ENCODE measurements at places on chromosomes 7 and 10.
A peak's percentile ranks its signal among the peaks of the same experiment; 100 is the strongest.

DNA sequence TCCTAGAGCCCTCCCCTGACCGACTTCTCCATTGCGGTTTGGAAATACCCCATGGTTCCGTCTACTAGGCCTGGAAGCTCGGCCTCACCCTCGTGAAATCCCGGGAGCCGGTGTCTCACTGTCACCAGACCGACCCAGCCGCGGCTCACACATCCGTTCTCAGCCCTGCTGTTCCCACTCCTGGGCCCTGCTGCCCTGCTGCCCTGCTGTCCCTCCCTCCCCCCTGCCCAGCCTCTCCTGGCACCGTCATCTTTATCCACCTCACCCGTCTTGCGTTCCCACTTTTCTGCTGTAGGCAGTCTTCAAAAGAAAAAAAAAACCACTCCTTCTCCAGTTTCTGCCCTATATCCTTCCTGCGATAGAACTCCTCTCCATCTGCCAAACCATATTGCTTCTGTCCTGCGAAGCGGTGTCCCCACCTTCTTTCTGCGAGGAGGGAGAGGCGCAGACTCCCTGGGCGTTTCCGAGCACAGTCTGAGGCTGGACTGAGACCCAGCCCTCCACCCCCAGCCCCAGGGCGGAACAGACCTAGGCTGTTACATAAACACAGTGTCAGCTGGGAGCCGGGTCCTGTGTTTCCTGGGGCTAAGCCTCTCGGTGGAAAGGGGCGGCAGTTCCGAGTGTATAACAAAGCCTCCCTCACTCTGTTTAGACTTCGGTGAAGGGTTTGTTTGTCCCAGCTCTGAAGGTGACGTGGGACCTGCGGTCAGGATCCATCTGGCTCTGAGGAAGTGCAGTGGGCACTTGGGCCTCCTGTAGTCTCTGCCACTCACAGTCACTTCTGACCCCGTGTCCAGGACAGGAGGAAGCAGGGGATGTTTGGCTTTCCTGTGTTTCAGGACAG, 2.8 kb downstream of the AGAP3 start:
- peak; percentile 91 for DNase-seq

DNA sequence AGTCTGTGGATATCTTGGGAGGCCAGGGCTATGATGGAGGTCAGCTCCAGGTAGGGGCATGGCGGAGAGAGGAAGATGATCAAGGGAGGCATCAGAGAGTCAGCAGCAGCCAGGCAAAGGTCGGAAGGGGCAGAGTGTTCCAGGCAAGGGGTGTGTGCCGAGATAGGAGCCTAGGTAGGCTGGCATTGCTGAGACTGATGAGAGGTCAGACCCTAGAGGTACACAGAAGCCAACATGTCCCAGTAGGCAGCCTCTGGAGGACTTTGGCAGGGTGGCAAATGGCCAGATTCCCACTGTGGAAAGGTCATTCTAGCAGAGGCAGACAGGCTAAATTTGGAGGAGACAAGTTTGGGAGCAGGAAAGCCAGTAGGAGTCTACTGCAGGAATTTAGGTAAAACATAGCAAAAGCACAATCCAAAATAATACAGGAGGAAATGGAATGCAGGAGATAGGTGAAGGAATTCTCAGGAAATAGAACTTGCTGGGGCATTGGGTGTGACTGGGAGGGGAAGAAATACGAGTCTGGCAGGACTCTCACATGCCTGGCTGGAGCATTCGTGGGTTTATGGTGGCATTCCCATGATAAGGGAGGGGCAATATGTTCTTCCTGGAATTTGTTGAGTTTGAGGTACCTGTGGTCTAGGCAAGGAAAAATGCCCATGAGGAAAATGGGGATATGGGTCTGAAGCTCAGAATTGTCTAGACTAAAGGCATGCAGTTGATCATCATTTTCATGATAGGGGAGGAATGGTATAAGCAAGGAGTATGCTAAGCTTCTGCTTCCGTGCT, 25.7 kb downstream of the TMEM176A start:
- DNase-seq = no peak

DNA sequence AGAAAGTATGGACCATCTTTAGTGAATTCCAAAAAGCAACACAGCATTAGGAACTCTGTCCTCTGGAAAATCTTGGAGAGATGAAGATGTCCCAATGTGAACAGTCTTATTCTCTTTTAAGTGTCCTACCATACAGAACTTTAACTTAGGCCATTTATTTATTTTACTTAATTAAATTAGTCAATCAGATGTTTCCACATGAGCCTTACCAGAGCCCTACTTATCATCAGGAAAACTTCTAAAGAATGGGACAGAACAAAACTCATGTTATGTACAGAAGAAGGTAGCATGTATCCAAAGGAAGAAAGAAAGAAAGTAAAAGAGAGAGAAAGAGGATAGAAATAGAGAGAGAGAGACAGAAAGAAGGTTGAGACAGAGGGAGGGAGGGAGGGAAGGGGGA, 276.4 kb downstream of the ETV1 start:
- no peak for DNase-seq

GRCh38 chr7:46671108-46671769, 750.2 kb upstream of the IGFBP3 start:
- DNase-seq = no peak

- DNase-seq = no peak
Observed at GRCh38 chr10:106537866-106538265, 626.6 kb downstream of the SORCS1 start.

GRCh38 chr10:11303361-11304170, 285.9 kb downstream of the CELF2 start:
- no peak for DNase-seq

DNA sequence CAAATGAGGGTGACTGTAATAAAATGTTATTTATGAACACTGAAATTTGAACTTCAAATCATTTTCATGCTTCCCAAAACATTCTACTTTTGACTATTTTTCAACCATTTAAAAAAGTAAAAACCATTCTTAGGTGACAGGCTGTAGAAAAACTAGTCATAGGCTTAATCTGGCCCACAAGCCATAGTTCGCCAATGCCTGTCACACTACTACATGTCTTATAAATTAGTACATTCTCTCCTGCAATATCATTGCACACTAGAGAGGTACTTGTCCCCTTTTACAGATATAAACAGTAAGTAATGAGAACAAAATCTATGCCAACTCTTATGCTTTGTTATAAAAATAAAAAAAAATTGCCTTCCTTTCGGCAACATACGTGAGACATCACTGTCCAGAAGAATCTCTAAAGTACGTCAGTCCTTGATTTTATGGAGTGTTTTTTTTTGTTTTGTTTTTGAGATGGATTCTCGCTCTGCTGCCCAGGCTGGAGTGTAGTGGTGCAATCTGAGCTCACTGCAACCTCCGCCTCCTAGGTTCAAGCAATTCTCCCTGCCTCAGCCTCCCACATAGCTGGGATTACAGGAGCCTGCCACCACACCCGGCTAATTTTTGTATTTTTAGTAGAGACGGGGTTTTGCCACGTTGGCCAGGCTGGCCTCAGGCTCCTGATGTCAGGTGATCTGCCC, 23.2 kb downstream of the UPF2 start:
- no peak for DNase-seq

GRCh38 chr10:93220296-93221170, 146.8 kb downstream of the CYP26A1 start:
- DNase-seq = no peak

- DNase-seq = no peak
Observed at GRCh38 chr10:13893926-13894325, 307.2 kb downstream of the PRPF18 start.

DNA sequence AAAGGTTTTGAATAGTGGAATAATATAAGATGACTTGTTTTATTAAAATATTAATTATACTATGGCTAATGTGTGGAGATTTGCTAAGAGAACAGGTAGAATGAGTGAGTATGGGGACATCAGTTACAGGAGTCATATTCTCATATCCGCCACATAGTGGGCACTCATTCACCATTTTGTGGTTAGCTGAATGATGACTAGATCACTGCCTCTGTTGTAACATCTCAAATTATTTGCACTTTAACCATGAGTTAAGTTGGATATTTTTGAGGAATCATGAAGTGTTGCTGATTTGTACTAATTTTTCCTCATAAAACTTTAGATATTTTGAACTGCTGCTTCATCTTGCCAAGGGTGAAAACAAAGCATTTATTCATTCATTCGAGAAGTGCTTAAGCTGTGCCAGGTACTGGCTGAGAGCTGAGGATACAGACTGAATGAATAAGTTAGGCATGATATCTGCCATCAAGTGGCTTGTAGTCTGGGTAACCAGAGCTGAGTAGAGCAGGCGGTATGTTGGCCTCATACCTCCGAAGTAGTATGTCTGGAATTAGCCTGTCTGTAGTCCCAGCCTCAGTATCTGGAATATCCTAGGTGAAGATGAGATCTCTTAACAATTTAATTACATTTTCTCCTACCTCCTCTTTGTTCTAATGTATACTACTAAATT, 100.5 kb downstream of the ZEB1 start:
- no peak for DNase-seq

GRCh38 chr7:50662041-50662694, 97.0 kb upstream of the DDC start:
- no peak for DNase-seq

GRCh38 chr10:29304995-29305335, 16.1 kb downstream of the LYZL1 start:
- DNase-seq = no peak

GRCh38 chr10:47165711-47166404, 134.1 kb upstream of the GDF10 start:
- no peak for DNase-seq

DNA sequence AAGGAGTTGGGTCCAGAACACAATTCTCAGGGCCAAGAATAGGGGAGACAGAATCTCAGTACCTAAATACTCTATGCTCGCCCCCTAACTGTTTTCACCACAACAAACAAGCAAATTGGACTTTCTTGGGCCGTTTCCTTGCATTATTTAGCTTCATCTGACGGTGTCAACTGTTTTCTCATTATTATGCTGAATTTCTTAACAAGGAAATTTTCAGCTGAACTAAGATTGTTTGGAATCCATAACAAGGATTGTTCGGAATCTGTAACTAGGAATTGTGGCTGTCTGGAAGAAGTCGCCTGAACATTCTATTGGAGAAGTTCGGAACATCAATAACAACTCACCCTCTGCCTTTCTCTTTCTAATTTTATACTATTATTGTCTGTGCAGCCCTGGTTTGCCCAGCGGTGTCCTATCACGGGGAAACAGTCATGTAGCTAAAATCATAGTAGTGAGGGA, 15.5 kb upstream of the DLX6 start:
- no peak for DNase-seq

DNA sequence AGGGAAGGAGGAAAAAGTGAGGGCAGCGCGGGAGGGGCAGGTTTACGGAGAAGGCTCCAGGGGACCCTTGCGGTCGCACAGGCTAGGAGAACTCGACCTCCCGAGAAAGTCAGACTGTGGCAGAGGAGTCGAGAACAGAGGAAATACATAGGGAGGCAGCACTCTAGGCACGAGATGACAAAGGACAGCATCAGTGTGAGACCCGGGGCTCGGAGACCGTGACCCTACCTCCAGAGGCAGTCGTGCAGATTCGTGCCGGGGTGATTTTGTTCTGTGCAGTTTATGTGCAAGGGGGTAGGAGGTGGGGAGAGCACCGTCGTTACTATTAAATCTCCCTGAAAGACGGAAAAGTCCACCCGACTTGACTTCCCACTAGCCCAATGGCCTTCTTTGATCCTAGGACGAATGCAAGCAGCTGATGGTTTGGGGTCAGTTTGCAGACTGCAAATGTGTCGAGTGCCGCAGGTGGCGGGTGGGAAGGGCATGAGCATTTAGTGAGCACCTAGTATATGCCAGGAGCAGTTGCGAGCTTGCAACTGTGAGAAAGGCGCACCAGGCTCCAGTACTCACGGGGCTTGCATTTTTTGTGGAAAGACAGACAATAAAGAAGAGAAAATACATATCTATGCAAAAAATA, 674 bp upstream of the OSBPL3 start:
- DNase-seq = no peak

DNA sequence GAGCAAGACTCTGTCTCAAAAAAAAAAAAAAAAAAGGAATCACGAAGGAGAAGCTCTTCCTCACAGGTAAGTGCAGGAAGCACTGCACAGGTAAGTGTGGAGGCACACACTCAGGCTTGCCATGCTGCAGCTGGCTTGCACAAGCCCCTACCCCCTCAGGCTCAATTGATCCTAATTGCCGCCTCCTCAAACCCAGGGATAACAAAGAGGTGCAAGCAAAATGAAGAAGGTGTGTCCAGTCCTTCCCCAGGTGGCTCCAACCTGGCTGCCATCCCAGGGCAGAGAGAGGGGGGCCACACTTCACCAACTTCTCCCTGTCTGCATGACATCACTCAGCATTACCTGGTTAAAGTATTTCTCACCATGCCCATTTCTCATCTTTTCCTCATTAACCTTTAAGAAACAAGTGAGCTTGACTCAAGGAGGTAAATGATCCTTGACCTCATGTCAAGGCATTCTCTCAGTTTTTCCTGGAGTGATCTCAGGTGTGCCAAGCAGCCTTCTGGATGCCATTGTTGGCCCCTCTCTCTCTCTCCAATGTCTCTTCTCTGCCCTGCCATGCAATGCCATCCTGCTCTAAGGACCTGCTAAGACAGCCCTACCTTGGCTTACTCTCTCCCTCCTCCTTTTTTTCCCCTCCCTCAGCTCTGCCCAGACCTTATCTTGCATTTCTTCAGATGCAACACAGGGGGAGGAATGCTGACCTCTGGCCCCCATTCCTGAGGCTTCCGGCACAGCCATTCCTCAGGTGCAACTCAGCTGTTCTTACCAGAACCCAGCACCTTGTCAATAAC, 13.0 kb upstream of the TRPV6 start:
- no peak for DNase-seq

- no peak for DNase-seq
Observed at GRCh38 chr10:110222641-110223297, 15.4 kb downstream of the MXI1 start.

- no peak for DNase-seq
Observed at GRCh38 chr10:48800007-48800675, 115.5 kb downstream of the WDFY4 start.

DNA sequence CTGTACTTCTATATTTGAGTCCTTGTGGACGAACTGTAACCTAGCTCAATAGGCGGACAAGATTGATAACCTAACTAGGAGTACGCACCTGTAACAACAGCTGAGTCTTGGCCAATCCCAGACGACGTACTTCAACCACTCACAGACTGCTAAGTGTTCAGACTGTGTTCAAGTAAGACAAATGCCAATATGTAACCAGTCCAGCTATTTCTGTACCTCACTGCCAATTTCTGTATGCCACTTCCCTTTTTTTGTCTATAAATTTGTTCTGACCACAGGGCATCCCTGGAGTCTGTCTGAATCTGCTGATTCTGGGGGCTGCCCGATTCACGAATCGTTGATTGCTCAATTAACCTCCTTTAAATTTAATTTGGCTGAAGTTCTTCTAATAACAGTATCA, 32.2 kb downstream of the HACD1 start:
- DNase-seq = no peak

DNA sequence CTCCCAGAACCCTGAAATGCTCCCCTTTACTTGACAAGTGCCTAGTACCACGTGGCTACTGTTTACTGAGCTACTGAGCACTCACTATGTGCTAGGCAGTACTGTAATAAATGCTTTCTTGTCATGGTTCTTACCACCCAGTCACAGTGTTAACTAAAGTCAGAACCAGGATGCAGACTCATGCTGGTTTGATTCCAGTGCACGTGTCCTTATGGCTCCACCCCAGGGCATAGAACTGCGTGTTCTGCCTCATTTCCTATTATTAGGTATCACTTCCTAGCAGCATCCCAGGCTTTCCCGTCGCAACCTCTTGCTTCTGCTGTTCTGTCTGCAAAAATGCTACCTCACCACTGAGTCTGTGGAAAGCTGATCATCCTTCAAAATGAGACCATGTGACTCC, 71.7 kb upstream of the DOCK1 start:
- no peak for DNase-seq

Data from pulmonary artery endothelial cell (primary cell).